MCF 10A (cell line): ENCODE measurements at places on chromosomes 16 and 17. TPM values are rescaled to one million over a fixed set of nuclear protein-coding genes. Genes with fewer than 3 reads are reported as not detected.

Gene MT1F
- 1.7 and 2.4 TPM in 2 replicates for total RNA-seq

GRCh38 chr17:59641799-59642484 is 22.2 kb downstream of the CLTC start:
- peaks cover 24% of the 10 kb centered on the region for H3K4me1 ChIP-seq
- no peaks in the 10 kb centered on the region for H3K27me3 ChIP-seq
- no peak for DNase-seq
- H3K4me3 ChIP-seq, result no peak overlapping the region

DNA sequence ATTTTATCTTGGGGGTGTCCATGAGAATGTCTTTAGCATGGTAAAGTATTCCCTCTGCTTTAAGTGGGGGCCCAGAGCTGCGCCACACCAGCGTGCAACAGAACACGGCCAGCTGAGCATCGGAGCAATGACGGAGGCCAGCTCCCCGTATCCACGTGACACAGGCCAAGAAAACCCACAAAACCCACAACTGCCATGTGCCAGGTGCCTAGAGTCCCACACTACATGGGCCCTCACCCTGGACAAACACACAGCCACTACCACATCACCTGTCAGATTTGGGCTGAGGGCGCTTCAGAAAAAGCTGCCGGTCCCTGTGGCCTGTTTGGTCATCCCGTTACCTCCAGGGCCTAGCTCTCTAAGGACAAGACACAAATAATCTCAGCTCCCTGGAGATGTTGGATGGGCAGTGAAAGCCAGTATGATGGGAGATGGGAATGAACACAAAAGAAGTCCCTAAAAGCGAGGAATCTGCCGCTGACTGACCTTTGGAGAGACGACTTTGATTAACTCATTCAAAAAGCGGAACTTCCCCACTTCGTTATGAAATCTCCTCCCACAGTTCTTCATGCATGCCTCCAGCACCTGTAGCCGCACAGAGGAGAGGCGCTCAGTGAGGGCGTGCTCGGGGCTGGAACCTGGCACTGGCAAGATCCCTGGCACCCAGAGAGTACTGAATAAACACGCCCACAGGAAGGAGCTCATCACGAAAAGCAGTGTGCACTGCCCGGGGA is 17.1 kb downstream of the GGA3 start:
- no peak overlapping the region for H3K27ac ChIP-seq
- no peak overlapping the region for H3K4me3 ChIP-seq
- no peaks in the 10 kb centered on the region for H3K27me3 ChIP-seq
- DNase-seq, result no peak
- H3K4me1 ChIP-seq, result no peaks in the 10 kb centered on the region

DNA sequence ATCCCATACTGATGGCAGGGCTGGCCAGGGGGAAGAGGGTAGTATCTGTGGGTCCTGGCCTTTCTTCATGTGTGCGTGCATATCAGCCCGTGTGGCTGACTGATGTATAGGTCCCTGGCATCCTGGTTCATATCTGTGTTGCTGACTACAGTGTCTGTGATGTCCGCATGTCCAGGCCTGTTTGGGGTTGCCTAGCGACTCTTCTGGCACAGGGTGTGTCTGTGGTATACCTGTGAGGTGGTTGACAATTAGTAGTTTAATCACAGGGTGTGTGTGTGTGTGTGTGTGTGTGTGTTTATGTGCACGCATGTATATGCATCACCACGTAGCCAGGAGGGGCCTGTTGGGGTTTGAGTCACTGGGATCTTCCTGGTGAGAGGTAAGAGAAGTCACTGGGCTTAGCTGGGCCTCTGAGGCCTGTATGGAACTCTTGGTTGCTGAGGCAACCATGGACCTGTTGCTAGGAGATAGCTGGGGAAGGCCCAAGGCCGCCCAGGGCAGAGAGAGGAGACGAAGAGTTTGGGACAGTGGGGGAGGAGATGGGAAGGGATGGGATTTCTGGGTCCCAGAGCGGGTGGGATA is 603 bp upstream of the TMEM95 start:
- peak overlapping the region; percentile 93 for H3K27ac ChIP-seq
- H3K4me1 ChIP-seq, result peaks cover 17% of the 10 kb centered on the region
- DNase-seq, result peak; percentile 91
- peak overlapping the region; percentile 85 for H3K4me3 ChIP-seq
- H3K27me3 ChIP-seq, result no peaks in the 10 kb centered on the region

- H3K36me3 ChIP-seq, result peaks cover 41% of the 10 kb centered on the region
- peak; percentile 44 for DNase-seq
- no peak overlapping the region for H3K4me3 ChIP-seq
- H3K27me3 ChIP-seq, result no peaks in the 10 kb centered on the region
- peaks cover 14% of the 10 kb centered on the region for H3K4me1 ChIP-seq
- no peak overlapping the region for H3K27ac ChIP-seq
Observed at GRCh38 chr16:30927789-30928378, 4.5 kb downstream of the FBXL19 start.

GRCh38 chr16:10297341-10298006 is 88.4 kb upstream of the ATF7IP2 start:
- H3K27ac ChIP-seq, result no peak overlapping the region
- no peak for DNase-seq
- H3K27me3 ChIP-seq, result no peaks in the 10 kb centered on the region

Gene CTRL
- 0.52 and 1.6 TPM in 2 replicates for total RNA-seq

Gene ZDHHC1
- 5.9 and 7.6 TPM in 2 replicates for total RNA-seq

- no peak for DNase-seq
- H3K4me3 ChIP-seq, result no peak overlapping the region
- peaks cover 87% of the 10 kb centered on the region for H3K36me3 ChIP-seq
- H3K27ac ChIP-seq, result no peak overlapping the region
- peaks cover 6% of the 10 kb centered on the region for H3K4me1 ChIP-seq
- no peaks in the 10 kb centered on the region for H3K27me3 ChIP-seq
Observed at GRCh38 chr17:16135461-16135860, 79.9 kb downstream of the NCOR1 start.

Gene KRTAP2-1
- total RNA-seq, result not detected in 2 replicates

DNA sequence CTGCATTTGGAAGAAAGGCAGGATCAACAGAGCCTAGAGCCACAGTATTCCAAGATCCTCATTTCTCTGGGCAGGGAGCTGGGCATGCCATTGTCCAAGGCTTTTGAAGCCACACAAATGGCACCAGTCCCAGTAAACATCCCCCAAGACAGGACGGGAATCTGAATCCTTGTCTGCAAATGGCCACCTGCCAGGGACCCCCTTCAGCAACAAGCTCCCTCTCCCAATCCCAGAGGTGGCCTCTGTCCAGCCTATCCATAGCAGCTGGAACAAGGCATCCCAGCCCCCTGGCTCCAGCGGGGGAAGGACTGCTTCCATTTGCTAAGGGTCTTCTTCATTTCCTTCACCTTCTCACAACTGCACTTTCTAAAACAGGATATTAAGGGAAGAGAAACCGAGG is 204.4 kb downstream of the C16orf78 start:
- DNase-seq, result no peak
- H3K27ac ChIP-seq, result no peak overlapping the region
- H3K36me3 ChIP-seq, result no peaks in the 10 kb centered on the region
- H3K4me1 ChIP-seq, result no peaks in the 10 kb centered on the region

- H3K27me3 ChIP-seq, result no peaks in the 10 kb centered on the region
- no peak overlapping the region for H3K4me3 ChIP-seq
- DNase-seq, result no peak
- H3K27ac ChIP-seq, result no peak overlapping the region
- H3K4me1 ChIP-seq, result peaks cover 12% of the 10 kb centered on the region
- H3K36me3 ChIP-seq, result no peaks in the 10 kb centered on the region
Observed at GRCh38 chr16:50469744-50470321, 78.4 kb upstream of the NKD1 start.

DNA sequence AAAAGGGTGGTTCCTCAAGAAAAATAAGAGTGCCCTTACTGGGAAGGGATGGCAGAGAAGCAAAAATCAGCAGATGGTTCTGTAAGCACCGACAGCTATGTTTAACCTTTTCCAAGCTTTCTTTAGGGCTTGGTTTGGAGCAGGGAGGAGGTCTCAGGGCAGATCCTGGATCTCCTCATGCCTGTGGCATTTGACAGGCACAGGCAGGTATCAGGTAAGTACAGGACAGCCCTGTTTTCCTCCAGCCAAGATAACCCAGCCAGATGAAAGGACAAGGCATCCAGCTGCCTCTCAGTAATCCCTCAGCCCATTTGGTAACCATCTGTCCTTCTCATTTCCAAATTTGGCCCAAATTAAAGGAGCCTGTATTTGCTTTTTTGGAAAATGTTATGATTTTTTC is 141.5 kb downstream of the TOX3 start:
- no peak for DNase-seq
- no peaks in the 10 kb centered on the region for H3K4me1 ChIP-seq
- H3K36me3 ChIP-seq, result no peaks in the 10 kb centered on the region

Gene KAT2A
- 37.4 and 44.6 TPM in 2 replicates for total RNA-seq

Gene ZNF785
- 12.8 and 16.3 TPM in 2 replicates for total RNA-seq

DNA sequence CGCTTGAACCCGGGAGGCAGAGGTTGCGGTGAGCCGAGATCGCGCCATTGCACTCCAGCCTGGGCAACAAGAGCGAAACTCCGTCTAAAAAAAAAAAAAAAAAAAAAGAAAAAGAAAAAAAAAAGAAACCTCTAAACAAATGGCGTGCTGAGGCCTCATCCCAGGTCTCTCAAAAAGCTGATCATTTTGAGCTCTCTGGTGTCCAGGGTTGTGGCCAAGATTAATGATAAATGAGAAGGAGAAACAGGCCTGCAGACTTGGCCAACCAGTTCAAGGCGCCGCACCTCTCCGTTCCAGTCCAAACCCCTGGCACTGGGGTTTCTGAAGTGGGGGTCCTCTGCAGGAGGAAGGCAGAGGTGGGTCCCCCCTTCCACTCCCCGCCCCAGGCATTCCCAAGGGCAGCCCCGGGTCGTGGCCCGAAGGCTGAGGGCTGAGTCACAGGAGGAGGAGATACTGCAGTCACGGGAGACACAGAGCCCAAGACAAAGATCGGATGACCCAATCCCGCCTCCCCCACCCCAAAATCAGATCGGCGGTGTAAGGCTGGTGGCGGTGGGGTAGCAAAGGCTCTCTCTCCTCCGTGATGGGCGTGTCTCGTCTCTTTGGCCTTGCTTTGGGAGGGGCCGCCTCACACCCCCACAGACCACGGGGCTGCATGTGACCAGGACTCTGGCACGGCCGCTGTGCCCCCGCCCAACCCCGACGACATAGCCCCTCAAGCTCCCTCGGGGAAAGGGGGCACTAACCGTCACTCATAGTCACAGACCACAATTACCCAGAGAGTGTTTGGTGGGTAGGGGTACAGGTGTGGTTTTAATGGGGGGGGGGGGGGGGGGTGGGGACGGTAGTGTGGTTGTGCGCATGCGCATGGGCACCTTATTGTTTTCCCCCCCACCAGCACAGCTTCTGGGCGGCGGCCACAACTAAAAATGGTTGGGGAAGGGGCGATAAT is 1.1 kb downstream of the VAT1 start:
- H3K27ac ChIP-seq, result peak overlapping the region; percentile 86
- peaks cover 34% of the 10 kb centered on the region for H3K36me3 ChIP-seq
- peak; percentile 45 for DNase-seq
- peak overlapping the region; percentile 91 for H3K4me3 ChIP-seq
- no peaks in the 10 kb centered on the region for H3K27me3 ChIP-seq
- peaks cover 20% of the 10 kb centered on the region for H3K4me1 ChIP-seq
